ENCODE measurements at places on chromosomes 3 and 15.

- DNase-seq = no peak
Measured at GRCh38 chr3:102106416-102107097, 257.2 kb downstream of the NFKBIZ start.

- DNase-seq = no peak
Measured at GRCh38 chr3:190892395-190892902, 30.0 kb upstream of the GMNC start.

- peak; percentile 58 for DNase-seq
Measured at GRCh38 chr15:44775953-44776352, 39.6 kb downstream of the TRIM69 start.

GRCh38 chr3:153626158-153626557 is 464.1 kb downstream of the RAP2B start:
- DNase-seq = no peak

DNA sequence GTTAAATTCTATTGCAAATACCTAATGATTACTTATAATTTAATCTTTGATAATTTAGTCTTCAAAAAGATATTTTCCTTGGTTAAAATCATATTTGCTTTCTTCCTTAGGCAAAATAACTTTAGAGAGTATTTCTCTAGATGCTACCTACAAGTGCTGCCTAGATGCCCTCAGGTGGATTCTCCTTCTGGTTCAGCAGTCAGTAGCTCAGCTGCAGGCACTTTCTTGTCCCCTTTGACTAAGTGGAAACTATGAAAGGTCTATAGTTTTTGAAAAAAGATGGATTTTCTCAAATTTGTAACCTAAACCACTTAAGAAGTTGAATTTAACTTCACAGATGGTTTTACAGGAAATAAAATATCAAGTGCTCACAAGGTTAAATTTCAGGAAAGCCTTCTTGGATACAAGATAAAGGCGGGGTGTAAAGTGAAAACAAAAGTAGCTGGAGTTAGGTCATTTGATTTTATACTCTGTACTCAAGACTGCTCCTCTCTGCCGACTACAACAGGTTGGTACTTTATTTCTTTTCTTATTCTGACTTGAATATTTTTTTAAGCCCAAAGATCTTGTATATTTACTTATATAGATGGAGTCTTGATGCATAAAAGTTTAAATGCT is at the start of gene ACKR4:
ACKR4 (plus strand) TSS at position 455 of the 618 bp plus-strand sequence. CDS start 3,128 bp downstream, outside the sequence.
- DNase-seq = no peak

- DNase-seq = no peak
Measured at GRCh38 chr15:96583671-96584070, 253.2 kb downstream of the NR2F2 start.
